ENCODE measurements at places on chromosomes 7 and 10.

DNA sequence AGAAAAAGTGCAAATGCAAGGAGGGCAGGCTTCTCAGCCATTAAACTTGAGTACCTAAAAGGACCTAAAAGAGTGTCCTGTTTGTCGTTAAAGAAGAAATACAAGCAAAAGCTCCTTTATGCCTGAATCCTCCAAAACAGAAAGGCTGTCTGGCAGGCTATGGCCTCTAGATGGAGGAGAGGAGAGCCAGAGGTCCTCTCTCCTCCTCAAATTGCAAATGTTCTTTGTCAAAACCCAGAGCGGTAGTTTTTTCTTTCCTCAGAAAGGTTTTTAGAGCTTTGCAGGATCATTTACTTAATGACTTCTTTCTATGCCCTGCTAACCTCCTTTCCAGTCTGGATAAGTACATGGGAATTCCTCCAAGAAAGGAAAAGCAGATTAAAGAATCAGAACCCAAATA lies 1.9 kb upstream of the SORCS1 start:
- DNase-seq: no peak

- no peak for DNase-seq
Measured at GRCh38 chr10:107487284-107487683, 322.8 kb upstream of the SORCS1 start.

DNA sequence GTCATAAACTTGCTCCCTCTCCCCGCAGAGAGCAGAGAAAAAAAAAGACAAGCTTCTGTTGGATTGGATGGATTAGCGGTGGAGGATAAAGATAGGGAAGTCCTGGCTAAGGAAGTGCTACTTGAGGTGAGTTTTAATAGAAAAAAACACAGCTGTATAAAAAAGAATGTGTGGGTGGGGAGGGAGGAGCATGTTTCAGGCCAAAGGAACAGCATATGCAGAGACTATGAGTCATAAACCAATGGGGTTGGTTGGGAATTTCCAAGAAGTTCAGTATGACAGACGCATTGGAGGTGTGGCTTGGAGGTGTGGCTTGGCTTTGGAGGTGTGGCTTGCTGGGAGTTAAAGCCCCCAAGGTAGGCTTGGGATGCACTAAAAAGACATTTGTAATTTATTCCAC lies 103.0 kb upstream of the LSM8 start:
- no peak for DNase-seq

GRCh38 chr7:151790830-151791620 lies 85.9 kb downstream of the PRKAG2 start:
- no peak for DNase-seq

DNA sequence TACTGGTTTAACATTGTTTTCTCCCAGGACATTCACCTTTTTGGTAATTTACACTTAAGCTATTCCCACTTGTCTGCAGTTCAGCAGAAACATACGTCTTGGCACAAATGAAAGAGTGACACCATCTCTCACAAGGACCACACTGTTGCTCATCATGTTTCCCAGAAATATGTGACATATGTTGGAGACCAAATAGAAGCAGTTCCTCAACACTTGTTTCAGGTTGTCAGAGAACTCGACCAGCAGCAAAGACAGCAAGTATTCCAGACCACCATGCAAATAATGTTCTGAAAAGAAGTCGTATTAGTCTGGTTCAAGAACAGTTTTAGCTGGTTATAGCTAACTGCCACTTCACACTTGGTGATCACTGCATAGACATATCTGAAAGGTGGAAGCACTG lies 81.3 kb upstream of the KLF6 start:
- DNase-seq: no peak

- no peak for DNase-seq
Measured at GRCh38 chr10:60098677-60099601, 192.6 kb upstream of the CCDC6 start.

DNA sequence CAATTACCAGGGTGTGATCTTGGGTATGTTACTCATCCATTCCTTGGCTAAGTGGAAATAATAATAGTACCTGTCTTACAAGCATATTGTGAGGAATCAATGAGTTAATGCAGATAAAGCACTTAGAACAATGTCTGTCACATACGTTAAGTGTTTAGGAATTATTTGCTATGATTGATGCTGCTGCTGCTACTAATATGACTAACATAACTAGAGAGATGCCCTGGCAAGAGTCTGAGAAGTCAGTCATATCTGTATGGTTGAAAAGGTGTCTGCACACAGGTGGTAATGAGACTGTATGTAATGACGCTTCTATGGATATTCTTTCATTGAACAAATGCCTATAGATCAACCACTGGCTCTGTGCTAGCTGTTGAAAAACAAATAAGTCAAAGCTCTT lies 100.1 kb upstream of the PCGF5 start:
- no peak for DNase-seq

DNA sequence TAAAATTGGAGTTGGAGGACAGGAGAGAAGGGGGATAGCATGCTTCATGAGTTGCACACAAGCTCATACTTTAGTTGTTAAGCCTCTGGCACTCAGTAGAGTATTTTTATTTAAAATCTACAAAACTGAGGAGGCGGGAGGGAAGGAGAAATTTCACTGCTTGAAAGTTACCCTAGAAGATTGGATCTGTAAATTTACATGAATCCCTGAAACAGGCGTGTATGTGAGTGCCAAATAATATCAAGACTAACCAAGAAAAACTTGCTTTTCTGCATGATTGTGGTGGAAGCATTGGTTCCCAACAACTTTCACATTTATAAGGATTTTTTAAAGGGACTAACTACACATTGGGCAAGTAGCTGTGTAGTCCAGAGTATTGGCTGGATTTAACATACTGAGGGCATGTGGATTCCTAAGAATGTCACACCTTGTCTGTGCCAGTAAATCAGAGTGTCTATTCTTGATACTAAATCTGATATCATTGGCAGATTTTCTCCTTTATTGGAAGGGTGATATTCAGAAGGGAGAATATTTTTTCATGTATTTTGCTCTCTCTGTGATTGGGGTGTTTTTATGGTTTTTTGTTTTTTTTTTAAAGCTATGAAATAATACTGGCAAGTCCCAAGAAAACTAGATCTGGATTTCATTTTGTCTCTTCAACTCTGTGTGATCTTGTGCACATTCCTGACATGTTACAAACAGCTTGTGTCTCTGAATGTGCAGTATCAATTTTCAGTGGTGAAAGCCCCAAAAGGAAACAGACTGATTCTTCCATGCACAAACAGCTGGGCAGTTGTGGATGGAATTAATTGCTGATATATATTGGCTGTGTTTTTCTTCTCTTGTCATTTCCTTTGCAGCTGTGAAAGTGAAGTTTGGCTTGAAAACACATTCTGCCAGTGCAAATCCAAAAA lies 67.2 kb downstream of the ADD3 start:
- no peak for DNase-seq

GRCh38 chr7:143129477-143129876 lies 2.4 kb upstream of the PIP start:
- no peak for DNase-seq

GRCh38 chr7:103889451-103889850 lies 100.0 kb downstream of the RELN start:
- DNase-seq: no peak

DNA sequence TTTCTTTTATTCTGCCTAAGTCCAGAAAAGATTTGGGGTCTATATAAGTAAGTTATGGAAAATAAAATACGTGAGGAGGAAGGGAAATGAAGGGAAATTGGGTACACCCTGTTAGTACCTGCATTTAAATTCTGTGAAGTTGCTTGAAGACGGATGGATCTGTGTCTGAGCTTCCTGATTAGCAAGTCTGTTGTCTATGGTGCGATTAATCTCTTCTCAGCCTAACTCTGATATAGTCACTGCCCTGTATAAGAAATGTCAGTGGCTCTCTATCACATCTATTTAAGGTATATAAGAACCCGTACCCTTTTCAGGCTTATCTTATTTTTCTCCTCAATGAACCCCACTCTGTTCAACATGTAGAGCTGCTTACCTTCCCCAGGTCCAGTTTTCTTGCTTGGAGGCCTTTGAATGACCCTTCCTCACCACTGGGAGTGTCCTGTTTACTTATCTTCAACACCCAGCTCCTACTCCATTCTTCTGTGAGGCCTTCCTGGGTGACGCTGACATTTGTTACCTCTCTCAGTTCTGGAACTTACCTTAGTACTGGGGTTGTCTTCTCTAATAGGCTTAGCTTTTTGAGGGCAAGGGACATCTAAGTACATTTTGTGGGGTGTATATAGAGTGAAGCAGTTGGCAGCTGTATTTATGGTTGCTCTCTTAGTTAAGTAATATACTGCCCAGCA lies 149.6 kb upstream of the PRPS1L1 start:
- no peak for DNase-seq

Measured in stimulated activated CD8-positive, alpha-beta memory T cell treated with anti-CD3 and anti-CD28 coated beads, Interleukin-7, amount 100 ng/mL, for 1 hour (primary cell).